ENCODE measurements at places on chromosomes 1 and 21.

DNA sequence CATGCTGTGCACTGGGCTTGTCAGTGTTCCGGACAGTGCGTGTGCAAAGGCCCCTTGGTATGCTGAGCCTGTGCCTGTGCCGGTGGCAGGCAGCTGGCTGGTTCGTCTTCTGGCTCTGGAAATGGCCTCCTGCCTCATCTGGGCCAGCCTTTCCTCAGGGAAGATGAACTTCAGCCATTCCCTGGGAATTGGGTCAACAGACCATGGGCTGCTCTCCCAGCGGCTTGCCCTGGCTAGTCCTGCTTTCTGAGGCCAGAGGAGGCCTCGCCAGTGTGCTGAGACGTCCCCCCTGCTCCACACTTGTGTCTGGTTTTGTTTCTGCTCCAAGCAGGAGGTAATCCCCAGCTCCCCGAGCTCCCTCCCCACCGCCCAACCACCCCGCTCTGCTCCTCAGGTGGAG lies 32.6 kb upstream of the RD3 start:
- peak; percentile 19 for DNase-seq

GRCh38 chr1:212255705-212256307 lies 29.4 kb upstream of the PPP2R5A start:
- DNase-seq: no peak

DNA sequence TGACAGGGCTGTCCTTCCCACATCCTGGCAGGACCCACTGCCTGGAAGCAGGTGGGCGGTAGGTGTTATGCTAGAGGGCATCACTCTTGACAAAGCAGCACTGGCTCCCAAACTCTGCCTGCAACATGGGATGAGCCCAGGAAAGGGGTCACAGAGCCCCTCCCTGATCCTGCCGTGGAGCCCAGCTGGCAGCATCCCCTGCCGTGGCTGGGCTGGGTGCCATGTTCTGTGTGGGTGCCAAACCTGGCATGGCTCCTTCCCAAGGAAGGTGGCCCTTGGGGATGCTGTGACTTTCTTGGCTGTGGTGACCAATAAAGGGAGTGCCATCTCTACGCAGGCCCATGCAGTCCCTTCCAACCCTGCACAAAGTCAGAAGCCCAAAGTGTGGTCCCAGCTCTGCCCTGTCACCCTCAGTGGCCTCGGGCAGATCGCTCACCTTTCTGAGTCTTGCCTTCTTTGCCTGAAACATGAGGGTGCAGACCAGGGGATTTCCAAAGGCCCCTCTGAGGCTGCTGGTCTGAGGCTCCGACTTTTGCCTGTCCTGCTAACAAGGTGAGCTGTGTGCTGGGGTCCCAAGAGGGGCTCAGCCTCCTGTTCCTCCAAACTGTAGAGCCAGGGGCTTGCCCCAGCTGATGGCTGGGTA lies 6.0 kb downstream of the CDK18 start:
- no peak for DNase-seq

GRCh38 chr1:188668083-188668482 lies 1809.6 kb downstream of the BRINP3 start:
- no peak for DNase-seq

DNA sequence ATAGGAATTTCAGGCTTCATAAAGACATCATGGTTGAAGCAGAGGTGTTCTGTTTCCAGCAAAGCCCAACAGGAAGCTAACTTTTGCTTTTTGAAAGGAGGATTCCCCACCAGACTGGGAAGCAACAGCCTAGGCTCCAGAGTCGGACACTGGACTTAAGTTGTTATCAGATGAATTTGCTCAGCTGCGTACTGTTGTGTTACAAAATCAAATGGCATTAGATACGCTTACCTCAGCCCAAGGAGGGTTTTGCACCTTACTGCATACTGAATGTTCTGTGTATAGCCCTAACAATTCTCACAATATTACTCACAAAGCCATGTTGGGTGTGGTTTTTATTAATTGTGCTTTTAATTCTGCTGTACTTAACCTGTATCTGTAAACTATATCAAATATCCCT lies 547 bp upstream of the CHIA start:
- no peak for DNase-seq

DNA sequence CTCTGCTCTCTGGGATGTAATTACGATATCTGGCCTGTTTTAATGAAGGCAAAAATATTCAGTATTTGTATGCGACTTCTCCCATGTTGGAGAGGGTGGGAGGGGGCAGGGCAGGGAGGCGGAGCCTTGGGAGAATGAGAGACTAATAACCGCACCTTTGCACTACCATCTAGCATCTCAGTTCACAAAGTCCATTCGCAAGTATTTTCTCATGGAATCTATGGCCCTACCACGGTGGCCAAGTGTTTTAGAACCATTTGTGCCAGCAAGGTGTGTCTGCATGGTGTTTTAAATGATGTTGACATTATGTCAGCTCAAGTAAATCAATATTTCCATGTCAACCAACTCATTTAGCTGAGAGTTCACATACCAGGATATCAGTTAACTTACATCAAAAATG lies 14.3 kb upstream of the BLACAT1 start:
- DNase-seq: no peak

DNA sequence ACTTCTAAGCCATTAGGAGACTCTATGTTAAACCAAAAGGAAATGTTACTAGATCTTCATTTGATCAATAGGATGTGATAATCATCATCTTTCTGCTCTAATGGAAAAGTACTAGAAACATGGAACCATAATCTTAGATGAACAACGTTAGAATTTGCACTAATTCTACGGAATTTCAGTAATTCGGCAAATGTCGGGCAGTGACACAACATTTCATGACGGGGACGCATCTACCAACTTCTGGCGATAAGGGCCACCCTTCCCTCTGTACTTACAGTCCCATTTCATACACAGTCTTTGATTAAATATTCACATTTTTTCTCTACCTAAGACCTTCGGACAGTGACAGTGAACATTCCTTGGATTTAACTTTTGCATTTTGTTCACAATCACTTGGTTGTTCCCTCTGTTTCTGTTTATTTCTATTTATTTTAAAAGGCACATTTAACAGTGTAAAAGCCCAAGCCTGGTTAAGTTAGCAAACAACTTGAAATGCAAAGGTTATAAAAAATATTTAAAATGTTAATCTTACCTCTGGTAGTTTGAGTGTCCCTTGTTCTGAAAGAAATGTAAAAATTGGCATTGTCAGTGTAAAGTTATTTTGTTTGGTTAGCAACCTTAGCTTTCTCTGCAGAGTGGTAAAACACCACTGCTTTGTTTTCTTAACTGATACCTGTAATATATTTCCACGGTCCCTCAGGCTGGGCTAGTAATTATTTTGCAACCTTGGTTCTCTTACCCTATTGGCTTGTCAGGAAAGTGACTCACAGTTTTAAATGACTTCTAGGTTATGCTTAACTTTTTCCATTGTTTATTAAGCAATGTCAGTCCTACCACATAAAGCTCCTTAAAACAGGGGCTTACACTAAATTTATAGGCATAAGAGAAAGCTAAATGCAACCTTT lies 276.9 kb downstream of the VAV3 start:
- no peak for DNase-seq

GRCh38 chr1:8493916-8494540 lies 176.1 kb downstream of the SLC45A1 start:
- DNase-seq: no peak

DNA sequence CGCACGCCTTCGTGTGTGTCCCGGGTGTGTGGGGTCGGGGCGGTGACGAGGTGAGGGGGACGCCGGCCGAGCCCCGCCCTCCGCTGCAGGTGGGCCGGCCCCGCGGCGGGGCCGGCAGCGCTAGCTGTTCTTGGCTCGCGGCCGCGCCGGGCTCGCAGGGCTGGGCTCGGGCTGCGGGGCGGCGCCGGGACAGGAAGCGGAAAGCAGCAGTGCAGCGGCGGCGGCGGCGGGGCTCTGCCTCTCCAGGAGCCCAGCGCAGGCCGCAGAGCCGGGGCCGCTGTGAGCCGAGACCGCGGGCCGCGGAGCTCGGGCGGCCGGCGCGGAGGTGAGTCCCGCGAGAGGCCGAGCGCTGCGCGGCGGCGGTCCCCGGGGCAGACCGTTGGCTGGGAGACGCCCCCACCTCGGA lies at the start of gene VANGL1:
TSS of gene VANGL1 (plus strand) at position 209 of the 406 bp plus-strand sequence. CDS start 9,444 bp downstream, outside the sequence.
- DNase-seq: no peak

GRCh38 chr1:241579434-241579833 lies 47.3 kb downstream of the KMO start:
- no peak for DNase-seq

- DNase-seq: no peak
Observed at GRCh38 chr1:164557270-164557669, 1.7 kb upstream of the PBX1 start.

GRCh38 chr1:102970496-102971078 lies 137.7 kb downstream of the COL11A1 start:
- DNase-seq: peak; percentile 28

- no peak for DNase-seq
Observed at GRCh38 chr1:36771660-36772284, 262.5 kb downstream of the GRIK3 start.

- DNase-seq: no peak
Observed at GRCh38 chr1:189175889-189176288, 1301.8 kb downstream of the BRINP3 start.

DNA sequence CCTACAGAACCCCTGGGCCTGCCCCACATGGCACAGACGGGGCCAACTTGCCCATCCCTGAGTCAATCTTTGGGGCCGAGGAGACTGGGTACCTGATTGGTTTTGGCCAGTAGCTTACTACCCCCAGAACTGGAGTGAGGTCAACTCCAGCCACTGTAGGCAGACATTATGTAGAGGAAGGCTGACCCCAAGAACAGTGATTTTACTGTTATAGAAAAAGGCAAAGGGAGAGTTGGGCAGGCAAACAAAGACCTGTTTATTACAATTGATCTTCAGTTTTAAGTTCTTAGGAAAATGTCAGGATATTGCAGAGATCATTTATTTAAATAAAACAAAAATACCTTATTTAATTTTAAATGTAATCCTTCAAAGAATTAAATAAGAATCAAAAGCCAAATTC lies 653.8 kb downstream of the NPHP4 start:
- DNase-seq: peak; percentile 5

- peak; percentile 15 for DNase-seq
Observed at GRCh38 chr1:54378157-54378873, 27.9 kb downstream of the SSBP3 start.
